Stimulated activated CD8-positive, alpha-beta memory T cell treated with anti-CD3 and anti-CD28 coated beads, Interleukin-7, amount 100 ng/mL, for 1 hour (primary cell): ENCODE measurements at places on chromosomes 5 and 9.

GRCh38 chr5:151264113-151264512 is 11.1 kb downstream of the GM2A start:
- no peak for DNase-seq

- DNase-seq = no peak
These were observed 132.5 kb downstream of the CACNA1B start for GRCh38 chr9:138009803-138010690.

DNA sequence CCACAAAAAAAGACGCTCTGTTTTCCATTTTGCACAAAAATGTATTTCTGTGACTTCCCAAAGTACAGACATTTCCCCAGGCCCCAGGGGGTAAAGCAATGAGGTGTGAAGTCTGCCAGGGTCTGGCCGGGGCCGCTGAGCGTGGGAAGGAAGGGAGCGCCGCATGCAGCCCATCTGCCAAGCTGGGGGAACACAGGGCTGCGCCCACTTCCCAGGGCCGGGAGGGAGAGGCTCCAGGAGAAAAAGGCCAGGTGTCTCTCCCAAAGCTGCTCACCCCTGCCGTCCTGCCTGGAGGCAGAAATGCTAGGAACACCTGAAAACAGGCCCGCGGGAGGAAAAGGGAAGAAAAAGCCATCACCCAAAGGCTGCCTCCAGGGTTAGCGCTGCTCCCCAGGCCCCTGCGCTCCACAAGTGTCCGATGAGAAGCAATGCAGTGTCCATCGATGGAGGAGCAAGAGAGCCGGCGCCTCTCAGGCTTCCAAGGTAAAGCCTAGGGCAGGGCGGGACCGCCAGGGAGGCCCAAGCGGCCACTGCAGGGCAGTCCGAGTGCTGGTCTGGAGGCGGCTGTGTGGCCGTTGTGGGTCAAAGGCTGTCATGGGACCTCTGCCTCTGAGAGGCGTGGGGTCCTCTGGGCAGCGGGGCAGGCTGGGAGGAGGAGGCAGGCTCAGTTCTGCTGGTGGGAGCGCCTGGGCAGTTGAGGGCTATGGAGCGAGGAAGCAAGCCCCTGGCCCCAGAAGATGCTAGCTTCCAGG is 6.0 kb upstream of the ZDHHC12 start:
- DNase-seq = no peak

DNA sequence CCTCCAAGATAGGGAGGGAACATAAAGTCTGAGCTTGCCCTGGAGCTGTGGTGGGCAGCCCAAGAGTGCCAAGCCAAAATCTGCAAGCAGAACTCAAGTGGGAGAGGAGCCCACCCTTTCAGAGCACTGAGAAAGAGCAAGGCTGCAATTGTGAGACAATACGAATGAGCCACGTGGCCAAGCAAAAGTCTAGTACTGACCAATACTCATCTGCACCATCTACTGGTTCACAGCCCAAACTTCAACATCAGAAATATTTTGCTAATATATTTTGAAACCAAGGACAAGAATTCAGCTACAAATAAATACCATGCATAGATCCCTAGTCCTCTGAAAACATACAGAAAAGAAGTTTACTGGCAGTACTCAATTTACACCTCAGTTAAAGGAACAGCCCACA is 696.2 kb upstream of the COX7C start:
- DNase-seq = no peak

DNA sequence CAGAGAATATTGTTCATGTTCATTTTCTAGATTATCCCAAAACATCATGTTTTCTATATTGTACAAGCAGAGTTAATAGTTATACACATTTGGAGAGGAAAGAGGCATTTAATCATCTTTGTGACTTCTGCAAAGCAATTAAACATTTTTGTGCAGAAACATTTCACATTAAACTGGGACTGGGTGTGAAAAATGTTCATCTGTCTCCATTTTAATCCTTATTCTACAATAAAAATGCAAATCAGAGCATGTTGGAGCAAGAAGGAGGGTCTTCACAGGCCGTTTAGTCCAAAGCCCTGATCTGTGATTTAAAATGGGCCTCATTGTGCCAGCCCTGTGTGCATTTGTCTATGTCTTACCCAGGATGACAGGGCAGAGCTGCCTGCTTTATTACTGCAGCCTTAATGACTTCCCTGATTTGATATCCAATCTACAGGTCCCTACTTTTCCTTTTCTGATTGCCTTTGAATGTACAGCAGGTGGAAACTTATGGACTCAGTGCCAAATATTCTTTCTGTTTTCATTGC is 183.5 kb downstream of the CAVIN4 start:
- DNase-seq = no peak

DNA sequence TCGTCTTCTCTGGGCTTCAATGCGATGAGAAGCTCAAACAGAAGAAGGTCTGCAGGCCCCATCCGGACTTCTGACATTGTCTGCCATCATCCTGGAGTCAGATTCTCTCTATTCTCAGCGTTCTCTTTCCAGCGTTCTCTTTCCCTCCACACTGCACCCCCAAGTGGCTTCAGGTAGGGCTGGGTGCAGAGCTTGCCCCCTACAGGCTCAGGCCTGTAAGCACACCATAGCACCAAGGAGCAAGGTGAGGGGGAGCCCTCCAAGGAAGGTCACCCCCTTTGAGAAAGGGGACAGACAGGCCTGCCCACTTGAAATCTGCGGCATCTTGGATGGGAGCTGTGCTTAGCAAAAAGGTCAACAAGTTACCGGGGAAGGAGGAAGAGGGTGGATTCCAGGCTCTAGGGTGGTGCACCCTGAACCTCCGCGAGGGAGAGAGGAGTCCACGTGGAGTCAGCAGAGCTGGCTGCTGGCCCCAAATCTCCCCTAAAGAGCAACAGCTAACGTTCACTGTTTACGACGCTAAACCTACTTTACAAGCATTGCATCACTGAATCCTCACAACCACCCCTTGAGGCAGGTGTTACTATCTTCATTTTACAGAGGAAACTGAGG is 27.5 kb downstream of the GPX3 start:
- DNase-seq = no peak

- DNase-seq = no peak
These were observed 71.5 kb downstream of the DAP start for GRCh38 chr5:10689391-10690081.

- no peak for DNase-seq
These were observed 129.5 kb upstream of the FSTL4 start for GRCh38 chr5:133741818-133742355.

GRCh38 chr5:17222664-17223063 is 5.2 kb downstream of the BASP1 start:
- no peak for DNase-seq

DNA sequence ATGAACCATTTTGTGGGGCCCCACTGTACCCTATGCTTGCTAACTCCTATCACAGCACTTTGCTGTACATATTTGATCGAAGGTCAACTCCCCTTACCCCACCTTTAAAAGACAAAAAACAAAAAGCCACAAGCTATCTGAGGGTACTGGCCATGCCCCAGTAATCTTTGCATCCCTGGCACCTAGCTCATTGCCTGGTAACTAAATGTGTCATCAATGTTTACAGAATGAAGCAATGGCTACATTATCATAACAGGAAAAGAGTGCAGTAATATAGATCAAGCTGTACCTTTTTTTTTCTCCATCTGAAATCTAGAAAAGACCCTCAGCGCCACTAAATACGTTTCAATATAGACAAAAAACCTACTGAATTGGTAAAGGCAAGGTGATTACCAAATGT is 188.0 kb downstream of the ELAVL2 start:
- no peak for DNase-seq

DNA sequence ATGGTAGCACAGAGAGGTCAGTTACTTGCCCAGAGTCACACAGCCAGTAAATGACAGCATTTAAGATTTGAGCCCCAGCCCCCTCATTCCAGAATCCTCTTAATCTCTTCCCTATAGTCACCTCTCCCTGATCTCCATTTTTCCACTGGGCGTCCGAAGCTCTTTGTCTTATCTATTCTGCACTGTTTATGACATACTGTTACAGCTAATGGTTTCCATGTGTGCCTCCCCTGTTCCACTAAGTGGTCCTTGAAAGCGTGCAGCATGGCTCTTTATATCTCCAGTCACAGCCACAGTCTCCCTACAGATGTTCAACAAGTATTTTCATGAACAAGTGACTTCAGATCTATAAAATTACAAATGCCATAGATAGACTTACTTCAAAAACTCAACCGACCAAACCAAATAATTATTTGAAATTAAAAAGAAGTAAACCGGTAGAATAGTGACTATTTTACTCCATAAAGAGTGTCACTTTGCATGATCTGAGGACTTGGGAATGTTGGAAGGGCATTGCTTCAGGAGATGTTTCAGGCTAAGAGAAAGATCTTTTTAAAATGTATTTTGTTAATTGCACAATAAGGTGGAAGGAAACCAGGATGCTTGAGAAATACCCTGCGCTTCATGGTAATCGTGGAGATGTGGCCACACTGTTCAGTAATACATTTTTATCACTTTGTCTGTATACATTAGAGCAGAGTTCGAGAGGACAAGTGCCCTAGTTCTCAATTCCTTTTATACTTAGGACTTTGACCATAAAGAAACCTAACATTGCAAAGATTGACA is 237.2 kb downstream of the FBXL7 start:
- DNase-seq = no peak

GRCh38 chr5:41112486-41113455 is 41.6 kb upstream of the MROH2B start:
- DNase-seq = no peak

- no peak for DNase-seq
These were observed 861 bp downstream of the MTX3 start for GRCh38 chr5:79990205-79990597.
